ENCODE measurements at places on chromosomes 7 and 10.

DNA sequence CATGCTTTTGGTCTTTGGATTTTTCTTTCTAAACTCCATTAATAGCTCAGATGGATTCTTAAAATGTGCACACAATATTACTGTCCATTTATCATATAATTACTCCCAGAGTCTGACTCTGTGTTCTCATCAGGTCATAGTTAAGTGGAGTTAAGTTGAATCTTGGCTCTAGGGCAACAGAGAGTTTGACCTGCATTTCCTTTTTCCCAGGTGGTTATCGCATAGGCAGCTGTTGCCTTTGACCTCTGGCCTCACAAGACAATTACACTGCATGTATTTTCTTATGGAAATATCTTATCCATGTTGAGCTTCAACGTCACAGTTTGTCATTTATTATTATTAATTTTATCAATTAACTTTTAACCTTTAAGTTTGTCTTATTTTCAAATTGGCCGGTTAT lies 237.5 kb upstream of the HGF start:
- no peak for DNase-seq

DNA sequence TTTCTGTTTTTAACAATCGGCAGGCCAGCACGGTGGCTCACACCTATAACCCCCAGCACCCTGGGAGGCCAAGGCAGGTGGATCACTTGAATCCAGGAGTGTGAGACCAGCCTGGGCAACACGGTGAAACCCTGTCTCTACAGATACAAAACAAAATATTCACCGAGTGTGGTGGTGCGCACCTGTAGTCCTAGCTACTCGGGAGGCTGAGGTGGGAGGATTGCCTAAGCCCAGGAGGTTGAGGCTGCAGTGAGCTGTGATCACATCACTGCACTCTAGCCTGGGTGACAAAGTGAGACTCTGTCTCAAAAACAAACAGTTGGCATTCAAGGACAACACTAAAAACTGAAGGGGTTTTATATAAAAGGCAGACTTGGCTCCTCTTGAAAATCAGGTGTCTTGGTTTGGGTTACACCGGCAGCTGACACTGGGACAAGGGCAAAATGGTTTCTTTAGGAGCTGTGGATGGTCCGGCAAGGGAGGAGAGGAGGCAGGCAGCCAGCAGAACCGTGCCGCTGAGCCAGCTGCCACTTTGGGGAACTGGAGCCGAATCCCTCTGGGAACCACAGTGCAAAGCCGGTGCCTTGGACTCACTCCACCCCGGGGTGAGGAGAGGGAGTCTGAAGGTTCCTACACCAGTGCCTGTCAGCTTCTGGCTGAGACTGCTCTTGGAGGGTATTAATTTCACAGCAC lies 52.6 kb downstream of the CHST3 start:
- DNase-seq, result no peak

GRCh38 chr10:75165684-75166622 lies 44.6 kb upstream of the VDAC2 start:
- DNase-seq, result no peak

DNA sequence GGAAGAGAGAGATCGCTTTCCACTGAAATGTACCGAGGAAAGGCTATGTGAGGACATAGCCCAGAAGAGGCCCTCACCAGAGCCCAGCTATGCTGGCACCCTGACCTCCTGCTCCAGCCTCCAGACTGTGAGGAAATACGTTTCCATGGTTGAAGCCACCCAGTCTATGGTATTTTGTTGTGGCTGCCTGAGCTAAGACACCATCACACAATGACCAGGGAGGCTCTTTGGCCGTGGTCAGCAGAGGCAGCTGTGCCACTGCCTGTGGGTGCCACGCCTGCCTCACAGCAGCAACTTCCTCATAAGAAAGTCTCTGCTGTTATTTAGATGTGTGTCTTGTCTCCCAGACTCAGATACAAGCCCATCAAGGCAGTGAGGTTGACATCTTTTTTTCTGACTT lies 182.7 kb upstream of the PLXNA4 start:
- DNase-seq, result no peak

GRCh38 chr10:129660569-129660968 lies 193.5 kb downstream of the MGMT start:
- no peak for DNase-seq

DNA sequence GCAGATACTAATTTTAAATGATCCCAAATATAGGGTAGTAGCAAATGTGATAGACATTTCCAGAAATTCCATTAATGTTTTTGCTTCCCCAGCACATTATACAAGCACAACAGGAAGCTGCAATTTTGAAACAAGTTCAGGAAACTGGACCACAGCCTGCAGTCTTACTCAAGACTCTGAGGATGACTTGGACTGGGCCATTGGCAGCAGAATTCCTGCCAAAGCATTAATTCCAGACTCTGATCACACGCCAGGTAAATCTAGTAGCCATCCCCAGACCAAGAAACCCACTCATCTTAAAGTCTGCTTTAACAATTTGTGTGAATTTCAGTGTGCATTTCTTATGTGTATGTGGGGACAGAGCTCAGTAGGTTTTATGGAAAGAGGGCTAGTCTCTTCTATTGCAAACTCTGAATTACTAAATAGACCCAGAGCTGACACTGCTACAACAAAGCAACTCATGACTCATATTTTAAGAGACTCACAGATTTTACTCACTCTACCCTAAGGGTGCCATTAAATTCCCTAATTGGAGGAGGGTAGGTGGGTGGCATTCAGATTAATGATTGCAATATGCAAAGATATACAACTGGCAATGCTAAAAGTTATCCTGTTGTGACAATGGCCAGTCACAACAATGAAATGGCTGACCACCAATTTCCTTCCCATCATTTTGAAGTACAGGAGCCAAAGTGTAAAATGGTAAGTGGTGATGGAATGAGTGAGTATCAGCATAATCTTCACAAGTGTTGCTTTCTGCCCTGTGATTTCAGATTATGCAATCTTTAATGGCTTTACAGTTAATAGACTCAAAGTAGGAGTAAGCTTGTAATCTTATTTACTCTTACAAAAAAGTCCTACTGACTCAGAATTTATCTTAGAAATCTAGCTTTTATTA lies 317.6 kb upstream of the PLXDC2 start:
- no peak for DNase-seq

DNA sequence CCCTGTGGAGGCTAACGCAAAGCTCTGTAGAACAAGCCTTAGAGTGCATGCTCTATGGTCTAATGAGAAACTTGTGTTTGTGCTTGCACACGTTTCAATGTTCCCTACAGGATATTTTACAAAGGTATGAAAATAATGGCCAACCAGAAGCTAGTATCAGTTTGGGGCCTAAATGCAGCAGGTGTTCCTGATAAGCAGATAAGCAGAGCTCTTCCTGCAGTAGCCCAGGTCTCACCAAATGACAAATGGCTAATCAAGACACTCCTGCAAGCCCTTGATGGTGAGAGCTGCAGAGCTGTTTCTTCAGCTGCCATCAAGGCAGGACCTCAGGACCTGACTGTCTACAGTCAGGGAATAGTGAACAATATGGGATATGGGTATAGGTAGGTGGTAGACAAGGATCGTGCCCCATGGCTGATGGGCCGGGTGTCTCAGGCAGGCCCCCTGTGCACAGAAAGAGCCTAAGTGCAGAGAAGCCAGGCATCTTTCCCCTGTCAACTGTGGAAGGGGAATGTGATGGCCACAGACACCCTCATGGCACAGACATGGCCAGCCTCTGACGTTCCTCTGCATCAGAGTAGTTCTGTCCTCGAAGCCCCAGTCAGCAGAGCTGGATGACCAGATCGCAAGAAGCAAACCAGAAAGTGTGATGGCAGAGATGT lies 23.2 kb upstream of the RASSF4 start:
- DNase-seq, result no peak

DNA sequence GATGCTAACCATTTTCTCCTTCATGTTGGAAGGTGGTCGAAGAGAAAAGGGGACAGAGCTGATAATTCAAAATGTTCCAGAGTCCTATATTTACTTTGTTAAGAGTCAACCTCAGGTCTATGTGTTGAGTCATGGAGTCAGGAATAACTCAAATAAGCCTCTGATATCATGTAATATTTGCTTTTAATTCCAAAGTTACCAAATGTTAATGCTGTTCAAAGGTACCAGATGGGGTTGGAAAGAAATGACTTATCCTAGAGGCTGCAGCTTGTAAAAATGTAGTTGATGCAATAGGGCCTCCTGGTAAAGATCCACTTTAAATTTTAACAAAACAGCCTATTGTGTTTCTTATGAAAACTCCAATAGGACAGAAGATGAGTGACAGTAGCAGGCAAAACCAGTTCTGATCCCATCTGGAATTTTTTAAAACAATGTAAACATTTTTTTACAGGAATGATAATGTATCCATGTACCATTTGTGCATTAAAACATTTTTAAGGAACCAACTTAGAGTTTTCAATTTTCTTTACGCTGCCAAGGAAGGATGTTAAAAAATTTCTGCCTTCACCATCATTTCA lies 218.2 kb downstream of the ANK3 start:
- DNase-seq, result no peak

DNA sequence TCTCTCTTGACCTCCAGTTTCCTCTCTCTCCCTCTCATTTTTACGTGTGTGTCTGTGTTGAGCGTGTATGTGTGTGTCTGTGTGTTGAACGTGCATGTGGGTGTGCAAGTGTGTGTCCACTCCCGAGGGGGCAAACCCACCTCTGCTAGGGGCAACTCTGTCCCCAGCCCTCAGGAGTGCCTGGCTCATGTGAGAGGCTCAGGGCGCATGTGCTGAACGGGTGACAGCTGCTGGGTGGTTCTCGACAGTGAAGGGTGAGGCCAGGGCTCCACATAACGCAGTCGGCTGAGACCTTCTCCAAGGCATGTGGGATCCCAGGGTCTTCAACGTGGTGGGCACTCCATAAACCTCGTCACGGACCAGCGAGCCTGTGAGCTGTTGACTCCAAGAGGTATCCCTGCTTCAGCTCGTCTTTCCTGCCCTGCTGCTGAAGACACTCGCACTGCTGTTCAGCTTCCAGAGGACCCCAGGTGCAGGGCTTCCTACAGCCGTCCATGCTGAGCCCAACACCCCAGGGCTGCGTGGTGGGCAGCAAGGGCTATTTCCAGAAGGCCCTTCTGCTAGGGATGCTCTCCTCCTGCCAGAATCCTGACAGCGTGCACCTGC lies 361.6 kb upstream of the SHH start:
- no peak for DNase-seq

DNA sequence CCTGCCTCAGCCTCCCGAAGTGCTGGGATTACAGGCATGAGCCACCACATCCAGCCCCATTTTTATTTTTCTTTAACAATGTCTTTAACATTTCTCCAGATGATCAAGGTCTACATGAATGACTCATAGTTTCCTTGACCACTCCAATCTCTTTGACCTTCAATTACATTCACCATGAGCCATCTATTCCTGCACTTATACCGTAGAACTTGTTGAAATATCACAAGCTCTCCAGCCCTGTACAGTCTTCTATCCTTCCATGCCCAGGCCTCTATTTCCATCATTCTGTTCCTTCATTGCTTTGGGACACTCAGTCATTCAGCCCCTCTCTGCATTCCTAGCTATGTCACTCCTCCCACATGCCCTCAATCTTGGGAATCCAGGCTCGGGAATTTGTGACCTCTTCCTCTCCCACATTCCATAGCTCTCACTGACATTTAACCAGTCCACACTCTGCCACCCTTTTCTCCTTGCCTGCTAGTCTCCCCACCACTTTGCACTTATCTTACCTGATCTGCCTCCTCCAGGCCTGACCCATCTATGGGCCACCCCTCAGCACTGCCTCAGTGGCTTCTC lies 151.8 kb upstream of the STK17A start:
- DNase-seq, result no peak

GRCh38 chr7:107926481-107926880 lies 35.5 kb downstream of the DLD start:
- no peak for DNase-seq

DNA sequence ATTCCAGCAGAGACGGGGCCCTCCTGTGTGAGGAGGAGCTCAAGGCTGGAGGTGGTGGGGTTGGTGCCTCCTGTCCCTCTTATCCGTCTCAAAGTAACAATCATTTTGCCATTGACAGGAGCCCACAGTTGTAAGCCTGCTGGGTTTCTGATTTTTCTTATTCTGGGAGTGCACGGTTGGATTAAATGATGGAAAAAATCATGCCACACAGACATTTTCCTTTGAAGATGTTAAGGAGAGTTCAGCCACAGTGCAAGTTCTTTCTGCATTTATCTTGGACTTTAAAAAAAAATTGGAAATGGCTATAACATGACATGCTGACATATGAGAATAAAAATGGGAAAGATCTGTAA lies 8.4 kb upstream of the LYZL1 start:
- DNase-seq, result no peak

- DNase-seq, result no peak
Observed at GRCh38 chr10:22615819-22616499, 98.4 kb downstream of the PIP4K2A start.

GRCh38 chr7:138602451-138602850 lies 98.7 kb downstream of the SVOPL start:
- no peak for DNase-seq

DNA sequence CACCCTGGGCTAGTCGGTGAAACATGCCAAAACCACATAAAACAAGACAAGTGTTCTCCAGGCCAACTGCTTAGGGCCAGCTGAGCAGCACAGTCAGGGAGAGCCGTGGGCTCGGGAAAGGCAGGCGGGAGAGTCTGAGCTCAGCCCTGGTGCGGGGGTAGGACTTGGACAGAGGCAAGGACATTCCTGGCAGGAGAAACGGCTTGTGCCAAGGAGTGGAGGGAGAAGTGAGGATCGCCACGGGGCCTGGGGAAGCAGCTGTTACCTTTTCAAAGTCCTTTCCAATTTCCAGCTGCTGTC lies 4.2 kb downstream of the ELN start:
- DNase-seq, result no peak

DNA sequence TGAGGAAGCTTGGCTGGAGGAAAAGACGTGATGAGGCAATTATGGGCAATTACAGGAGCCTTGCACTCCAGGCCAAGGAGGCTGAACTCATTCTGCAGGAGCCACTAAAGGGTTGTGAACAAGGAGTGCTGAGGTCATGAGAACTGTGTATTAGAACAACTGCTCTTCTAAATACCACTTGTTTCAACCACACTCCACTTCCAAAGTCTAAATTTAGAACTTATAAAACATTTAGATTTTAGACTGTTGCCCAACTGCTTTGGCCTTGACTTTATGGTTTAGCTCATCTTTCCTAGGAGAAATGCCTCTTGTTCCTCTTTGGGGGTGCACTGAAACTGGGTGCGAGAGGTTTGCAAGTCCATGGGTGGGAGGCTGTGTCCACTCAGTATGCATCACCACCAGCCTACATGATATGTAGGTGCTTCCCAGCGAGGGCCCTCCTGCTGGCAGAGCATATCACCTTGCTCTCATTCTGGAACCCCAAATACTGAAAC lies 199.7 kb upstream of the AOAH start:
- DNase-seq, result no peak

GRCh38 chr7:85489498-85489897 lies 302.6 kb upstream of the SEMA3D start:
- DNase-seq, result no peak
